Prostate gland (tissue), 2 donors: ENCODE measurements at places on chromosomes 4 and X. TPM values are rescaled to one million over a fixed set of nuclear protein-coding genes. Genes with fewer than 3 reads are reported as not detected.

- DNase-seq = no peak
Measured at GRCh38 chr4:155220025-155220424, 11.6 kb downstream of the NPY2R start.

- no peak for DNase-seq
Measured at GRCh38 chr4:101083131-101083530, 264.2 kb downstream of the PPP3CA start.

DNA sequence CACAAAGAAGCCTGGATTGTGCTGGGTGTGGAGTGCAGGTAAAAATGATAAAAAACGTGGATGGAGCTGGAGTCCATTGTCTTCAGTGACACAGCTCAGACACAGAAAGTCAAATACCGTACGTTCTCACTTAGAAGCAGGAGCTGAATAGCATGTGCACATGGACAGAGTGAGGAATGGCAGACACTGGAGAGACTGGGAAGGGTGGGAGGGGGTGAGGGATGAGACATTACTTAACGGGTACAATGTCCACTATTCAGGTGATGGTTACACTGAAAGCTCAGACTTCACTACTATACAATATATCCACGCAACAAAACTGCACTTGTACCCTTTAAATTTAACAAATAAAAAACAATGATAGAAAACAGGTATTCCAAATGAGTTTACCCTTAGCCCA lies 18.1 kb upstream of the IRAK1 start:
- no peak for DNase-seq

The ARHGAP6 gene
- total RNA-seq = 72.6 TPM

GRCh38 chr4:4680758-4681157 lies 138.9 kb upstream of the STX18 start:
- DNase-seq = no peak

GRCh38 chr4:120994521-120994920 lies 72.0 kb upstream of the PRDM5 start:
- no peak for DNase-seq
